ENCODE measurements at places on chromosomes 3 and 15. TPM values are rescaled to one million over a fixed set of nuclear protein-coding genes. Genes with fewer than 3 reads are reported as not detected.

DNA sequence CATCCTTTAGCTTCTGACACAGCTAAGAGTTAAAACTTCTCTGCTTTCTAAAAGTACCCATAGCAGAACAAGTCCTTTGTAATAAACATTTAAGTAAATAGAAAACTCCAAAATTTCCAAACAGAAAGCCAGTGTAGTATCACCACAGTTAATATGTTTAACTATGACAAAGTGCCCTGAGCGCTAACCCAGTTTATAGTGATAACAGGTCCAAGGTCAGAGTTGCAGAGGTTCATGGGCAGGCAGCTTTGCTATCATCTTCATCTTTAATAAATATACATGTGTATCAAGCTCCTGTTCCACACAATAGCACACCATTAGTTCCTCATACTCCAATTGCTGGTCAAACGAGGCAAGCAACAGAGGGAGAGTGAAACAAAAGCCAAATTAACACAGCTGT lies 12.4 kb upstream of the TOP2B start:
- no peak for DNase-seq

- no peak for DNase-seq
Observed at GRCh38 chr15:76846782-76847181, 58.4 kb downstream of the SCAPER start.

DNA sequence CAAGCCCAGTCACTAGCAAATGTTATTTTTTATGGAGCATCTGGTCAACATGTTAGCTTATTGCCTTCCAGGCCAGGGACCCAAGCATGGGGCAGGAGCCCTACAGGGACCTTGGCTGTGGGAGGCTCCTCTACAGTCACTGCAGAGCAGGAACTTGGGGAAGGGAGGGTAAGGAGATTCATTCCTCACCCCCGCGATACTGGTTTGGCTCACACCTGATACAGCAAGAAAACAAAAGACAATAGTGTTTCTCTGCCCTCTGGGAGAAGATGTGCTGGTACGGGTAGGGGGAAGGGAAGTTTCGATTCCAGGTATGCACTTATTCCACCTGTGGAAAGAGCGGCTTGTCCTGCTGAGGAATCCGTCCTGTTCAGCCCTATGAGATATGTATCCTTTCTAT lies 77.6 kb downstream of the SLC12A8 start:
- no peak for DNase-seq

DNA sequence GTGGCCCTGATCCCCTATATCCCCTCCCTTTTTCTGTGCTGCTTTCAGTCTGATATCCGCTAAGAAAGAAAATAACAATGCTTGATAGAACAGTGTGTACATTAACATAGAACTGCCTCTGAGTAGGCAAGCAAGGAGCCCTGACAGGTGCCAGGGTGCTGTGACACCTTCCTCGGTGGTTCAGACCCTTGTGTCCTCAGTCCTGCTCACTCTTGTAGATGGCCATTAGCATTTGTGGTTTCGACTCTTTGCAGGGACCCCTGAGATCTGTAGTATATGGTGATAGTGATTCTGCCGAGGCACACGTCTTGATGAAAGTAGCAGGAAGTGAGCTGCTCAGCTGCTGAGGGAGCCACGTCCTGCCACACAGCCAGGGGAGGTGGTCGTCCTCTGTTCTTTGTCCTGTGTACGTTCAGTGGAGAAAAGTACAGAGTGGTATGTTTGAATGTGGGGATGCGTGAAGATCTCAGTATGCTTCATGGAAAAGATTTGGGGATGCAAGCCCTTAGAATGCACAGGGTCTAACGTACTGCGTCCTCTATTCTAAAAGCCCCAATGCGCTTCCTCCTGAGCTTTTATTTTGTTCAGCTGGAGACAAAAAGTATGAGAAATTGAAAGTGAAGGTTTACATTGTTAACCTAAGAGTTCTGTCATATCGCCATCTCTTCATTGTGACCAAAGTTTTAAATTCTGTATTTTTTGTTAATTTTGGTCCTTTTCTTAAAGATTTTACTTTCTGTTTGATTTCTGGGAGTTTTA lies 35.4 kb downstream of the PXYLP1 start:
- DNase-seq: peak; percentile 70

DNA sequence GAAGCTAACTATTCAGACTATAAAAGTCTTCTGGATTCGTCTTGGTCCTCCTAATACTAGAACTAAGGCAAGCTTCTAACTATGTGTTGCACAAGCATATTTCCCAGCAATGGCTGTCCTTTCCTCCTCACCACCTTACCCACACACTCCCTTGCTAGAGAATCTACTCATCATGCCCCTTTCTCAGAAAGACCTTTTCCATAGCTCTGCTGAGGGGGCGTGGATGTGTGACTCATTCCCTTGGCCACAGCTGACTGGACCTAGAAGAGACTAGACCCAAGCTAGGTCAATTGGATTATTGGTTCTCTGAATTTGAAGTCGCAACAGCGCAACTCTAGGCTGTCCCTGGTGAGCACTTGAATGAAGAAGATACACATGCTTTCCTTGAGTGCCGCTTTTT lies 47.1 kb downstream of the ERC2 start:
- no peak for DNase-seq

CHAC1 gene
- total RNA-seq: 8.9 TPM

KNL1 gene
- total RNA-seq: 65.4 TPM

FOXL2NB gene
- total RNA-seq: not detected

TTC21A gene
- 1.2 TPM for total RNA-seq

- no peak for DNase-seq
Observed at GRCh38 chr15:89490814-89491315, 5.5 kb downstream of the RHCG start.

CFAP92 gene
- 0.18 TPM for total RNA-seq

DNA sequence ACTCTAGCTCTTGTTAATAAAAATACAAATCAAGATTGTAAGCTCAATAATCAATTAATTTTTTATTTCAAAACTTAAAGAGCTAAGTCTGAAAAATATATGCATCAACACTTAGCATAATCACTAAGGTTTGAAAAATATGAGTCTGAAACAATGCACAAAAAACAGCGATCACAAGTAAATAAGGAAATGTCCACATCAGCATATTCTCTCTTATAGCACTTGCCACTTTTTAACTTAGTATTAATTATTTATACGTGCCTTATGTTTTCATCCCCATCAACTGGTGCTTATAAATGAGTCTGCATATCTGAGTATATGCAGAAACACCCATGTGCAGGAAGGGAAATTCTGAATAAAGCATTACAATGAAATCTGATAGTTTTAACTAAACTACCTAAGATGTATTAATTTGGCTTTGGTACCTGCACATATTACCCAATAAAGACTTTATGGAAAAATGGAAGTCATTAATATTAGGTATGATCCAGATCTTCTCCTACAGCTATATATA lies 28.3 kb downstream of the AQR start:
- DNase-seq: no peak

GRCh38 chr15:57122080-57122840 lies 203.8 kb downstream of the TCF12 start:
- DNase-seq: no peak

DNA sequence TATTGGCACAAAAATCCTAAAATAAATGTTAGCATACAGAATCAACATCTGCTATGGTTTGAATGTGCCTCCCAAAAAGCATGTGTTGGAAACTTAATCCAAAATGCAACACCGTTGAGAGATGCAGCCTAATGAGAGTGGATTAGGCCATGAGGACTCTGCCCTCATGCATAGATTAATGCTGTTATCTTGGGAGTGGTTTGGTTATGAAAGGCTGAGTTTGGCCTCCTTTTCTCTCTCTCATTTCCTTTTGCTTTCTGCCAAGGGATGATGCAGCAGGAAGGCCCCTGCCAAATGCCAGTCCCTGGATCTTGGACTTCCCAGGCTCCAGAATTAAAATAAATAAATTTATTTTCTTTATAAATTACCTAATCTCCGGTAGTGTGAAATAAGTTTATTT lies 49.4 kb downstream of the SYNM start:
- no peak for DNase-seq

SLC2A2 gene
- not detected for total RNA-seq

GRCh38 chr15:73629798-73630429 lies 3.3 kb downstream of the NPTN start:
- DNase-seq: no peak

GRCh38 chr15:68885070-68885469 lies 45.3 kb upstream of the SPESP1 start:
- no peak for DNase-seq

- DNase-seq: no peak
Observed at GRCh38 chr3:140265302-140265701, 330.3 kb downstream of the CLSTN2 start.

GRCh38 chr15:74635228-74635627 lies 19.6 kb downstream of the CLK3 start:
- DNase-seq: peak; percentile 83

DNA sequence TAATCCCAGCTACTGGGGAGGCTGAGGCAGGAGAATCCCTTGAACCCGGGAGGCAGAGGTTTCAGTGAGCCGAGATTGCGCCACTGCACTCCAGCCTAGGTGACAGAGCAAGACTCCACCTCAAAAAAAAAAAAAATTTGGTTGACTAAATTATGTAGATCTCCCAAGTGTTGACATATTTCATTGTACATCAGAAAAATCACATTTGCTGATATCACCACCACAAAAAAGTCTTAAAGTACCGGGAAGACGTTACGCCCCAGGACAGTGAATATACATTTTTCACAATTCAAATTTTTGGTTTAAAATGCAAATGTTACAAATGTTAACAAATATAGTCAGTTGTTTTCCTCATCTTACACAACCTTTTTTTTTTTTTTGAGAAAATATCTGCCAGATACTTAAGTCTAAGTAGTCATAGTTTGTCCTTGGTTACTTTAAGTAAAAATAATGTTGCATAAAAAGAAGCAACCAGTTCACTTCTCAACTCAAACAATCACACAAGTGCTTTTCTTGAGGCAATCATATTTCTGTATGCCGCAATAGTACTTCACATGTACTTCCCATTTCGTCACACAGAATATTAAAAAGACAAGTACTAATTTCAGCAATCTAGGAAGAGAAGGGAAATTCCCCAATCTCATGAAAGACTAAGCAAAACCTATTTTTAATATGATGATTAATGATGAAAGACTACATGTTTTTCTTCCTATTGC lies 41.0 kb upstream of the TCF12 start:
- DNase-seq: no peak

ZNF502 gene
- 2.4 TPM for total RNA-seq

DNA sequence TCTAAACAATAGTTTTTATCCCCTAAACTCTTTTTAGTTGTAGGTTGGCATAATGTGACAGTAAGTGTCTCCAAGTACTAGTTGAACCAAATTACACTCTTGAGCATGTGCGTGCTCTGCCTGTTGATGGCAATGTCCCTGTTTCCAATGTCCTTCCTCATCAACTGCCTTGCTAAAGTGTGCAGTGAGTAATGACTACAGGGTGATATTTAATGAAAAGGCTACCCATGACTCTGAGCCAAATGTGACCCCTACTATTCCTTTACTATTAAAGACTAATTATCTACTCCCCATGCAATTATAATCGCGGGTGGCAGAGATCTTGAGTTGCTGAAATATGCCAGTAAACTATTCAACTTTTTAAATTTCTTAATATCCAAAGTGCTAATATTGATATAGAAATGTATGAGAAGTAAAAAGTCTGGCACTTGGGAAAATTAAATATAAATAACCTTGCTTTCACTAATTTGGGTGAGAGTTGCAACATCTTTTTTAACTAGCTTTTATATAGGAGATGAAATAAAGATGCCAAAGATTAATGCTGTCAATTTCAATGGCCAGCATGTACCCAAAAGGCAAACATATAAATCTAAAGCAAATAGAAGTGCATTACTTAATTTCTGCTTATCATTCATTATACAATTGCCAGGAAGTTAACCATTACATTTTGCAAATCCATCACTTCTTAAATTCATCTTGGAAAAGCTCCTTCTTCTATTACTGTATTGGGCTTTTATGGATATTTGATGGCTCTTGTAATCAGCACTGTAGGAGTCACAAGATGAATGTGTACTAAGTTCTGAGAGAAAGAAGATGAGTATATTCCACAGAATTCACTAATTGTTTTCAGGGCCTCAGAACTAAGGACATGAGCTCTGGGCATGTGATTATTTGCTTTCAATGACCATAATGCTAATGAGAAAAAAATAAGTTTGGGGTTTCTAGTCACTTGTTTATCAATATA lies 518.2 kb upstream of the NAALADL2 start:
- DNase-seq: no peak

DNA sequence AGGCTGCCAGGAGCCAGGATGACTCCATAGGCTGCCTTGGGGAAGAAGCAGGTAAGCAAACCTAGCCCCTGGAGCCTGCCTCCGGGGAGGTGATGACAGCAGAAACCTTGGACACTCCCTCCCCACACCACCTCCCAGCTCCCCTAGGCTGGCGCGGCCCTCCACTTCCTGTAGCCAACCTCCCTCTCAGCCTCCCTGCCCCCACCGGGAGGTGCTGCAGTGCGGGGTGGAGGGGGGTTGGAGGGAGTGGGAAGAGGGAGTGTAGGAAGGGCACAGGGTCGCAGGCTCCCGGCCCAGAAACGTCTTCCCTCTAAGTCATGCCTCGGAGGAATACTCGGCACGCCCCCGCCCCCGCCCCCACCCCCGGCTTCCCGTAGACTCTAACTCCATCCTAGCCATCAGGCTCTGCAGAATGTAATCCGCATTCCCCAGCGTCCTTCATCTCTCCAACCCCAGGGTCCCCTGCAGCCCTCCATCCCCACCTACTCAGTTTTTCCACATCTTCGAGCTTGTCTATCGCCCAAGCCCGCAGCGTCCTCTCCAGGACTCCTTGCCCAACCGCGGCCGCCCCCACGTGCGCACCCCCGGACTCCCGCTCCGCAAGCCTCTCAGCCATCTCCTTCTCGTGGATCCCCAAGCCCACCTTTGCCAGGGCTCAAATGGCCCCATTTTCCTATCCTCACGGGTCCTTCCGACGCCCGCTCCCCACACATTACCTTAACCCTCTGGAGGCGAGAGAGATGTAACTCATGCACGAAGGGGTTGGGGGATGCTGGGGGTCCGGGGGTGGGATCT lies 528 bp downstream of the LPCAT4 start:
- DNase-seq: peak; percentile 73

- DNase-seq: no peak
Observed at GRCh38 chr15:38164507-38164906, 88.1 kb upstream of the SPRED1 start.

CLDN1 gene
- total RNA-seq: not detected

CASR gene
- not detected for total RNA-seq

GRCh38 chr3:61600195-61600594 lies 38.8 kb downstream of the PTPRG start:
- DNase-seq: no peak

GRCh38 chr3:13610006-13610570 lies 61.2 kb downstream of the FBLN2 start:
- no peak for DNase-seq

GOLGA8J gene
- 0.34 TPM for total RNA-seq

DNA sequence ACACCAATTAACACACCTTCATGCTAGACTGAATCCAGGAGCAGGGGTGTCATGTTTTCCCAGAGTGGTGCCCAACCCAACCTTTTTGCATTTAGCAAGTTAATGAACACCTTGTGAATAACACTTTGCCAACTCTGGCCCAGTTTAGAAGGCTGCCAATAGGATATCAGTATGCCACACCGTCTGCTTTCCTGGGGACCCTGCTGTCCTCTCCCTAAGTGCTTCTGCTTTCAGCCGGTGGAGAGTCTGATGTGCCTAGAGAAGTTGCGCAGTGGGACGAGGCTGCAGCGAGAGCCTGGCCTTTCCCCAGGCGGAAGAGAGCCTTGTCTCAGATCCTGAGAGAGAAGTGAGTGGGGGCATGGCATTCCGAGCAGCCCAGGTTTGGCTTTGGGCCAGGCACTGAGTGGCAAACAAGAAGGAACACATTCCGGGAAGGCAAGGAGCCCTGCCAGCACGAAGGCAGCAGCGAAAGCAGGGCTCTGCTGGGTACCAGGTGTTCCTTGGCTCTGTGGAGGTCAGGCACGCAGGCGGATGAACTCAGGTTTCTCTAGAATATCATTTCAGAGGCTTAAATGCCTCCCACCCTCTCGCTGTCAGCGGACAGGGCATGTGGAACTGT lies 36.9 kb downstream of the SENP8 start:
- no peak for DNase-seq

Data from activated CD8-positive, alpha-beta T cell treated with anti-CD3 and anti-CD28 coated beads, Interleukin-2, amount 10 ng/mL, durations not matched to agents 7 days and 5 days (primary cell).